ENCODE measurements at places on chromosomes 7 and 10.

GRCh38 chr7:139588632-139589031 lies 65.1 kb downstream of the CLEC2L start:
- DNase-seq = no peak

DNA sequence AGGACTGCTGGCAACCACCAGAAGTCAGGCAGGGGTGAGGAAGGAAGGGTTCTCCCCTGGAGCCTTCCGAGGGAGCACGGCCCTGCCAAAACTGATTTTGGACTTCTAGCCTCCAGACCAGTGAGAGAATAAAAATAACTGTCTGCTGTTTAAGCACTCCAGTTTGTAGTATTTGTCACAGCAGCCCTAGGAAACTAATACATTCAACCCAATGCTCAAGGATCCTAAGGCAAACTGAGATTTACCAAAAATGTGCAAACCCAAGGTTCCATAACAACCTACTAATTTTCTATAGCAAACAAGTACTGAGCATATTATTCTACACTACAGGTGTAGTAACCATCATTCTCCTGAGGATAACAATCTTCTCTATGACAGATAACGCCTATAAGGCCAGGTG lies 18.6 kb downstream of the ARHGAP12 start:
- DNase-seq = no peak

DNA sequence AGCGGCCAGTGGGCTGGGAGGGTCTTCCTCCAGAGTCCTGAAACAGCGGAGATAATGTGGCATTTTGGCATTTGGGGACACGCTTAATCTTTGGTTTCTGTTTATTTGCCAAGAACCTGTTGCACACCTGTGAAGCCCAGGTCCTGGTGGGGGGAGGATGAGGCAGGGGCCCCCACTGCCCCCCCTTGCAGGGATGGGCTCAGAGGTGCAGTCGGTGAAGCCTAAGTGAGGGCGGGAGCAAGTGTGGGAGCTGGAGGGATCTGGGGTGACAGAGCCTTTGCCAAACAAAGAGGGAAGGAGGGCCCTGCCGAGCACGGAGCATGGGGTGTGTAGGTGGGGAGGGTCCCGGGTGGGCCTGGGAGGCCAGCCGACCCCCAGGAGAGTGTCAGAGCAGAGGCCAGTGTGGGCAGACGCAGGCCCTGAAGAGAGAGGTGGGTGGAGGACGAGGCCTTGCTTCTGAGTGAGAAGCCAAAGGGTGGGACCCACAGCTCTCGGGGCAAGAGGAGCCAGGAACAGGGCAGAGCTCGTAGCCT lies 62.1 kb upstream of the ADGRA1 start:
- DNase-seq = no peak

DNA sequence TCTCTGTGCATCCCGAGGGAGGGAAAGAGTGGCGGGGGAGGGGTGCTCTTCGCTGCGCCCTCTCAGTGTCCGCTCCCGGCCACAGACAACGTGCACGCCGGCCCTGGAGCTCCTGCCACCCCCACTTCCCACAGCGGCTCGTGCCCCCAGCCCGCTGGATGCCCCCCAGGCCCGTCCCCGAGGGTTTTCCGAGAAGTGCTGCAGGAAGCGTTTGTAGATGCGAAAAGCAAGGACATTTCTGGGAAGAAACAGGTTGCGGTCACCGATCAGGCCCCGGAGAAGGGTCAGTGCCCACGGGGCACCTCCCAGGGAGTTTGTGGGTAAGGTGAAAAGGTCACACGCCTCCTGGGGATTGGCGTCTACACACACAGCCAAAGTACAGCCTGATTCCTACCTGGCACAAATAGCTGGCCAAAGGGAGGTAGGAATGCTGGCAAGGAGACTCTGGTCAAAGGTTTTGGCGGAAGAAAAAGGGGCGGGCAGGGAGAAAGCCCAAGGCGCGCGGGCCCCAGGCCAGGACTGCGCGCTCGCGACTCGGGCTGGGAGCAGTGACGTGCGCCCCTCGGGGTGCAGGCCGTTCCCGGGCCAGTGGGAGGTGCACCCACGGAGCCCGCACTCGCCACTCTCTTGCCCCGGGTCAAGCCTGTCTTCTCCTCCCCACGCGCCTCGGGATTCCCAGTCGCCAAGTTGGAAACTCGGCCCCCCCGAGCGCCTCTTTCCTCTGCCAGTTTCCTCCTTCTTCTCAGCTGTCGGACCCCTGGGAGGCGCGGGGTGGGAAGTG lies 1.5 kb upstream of the NRP1 start:
- no peak for DNase-seq

DNA sequence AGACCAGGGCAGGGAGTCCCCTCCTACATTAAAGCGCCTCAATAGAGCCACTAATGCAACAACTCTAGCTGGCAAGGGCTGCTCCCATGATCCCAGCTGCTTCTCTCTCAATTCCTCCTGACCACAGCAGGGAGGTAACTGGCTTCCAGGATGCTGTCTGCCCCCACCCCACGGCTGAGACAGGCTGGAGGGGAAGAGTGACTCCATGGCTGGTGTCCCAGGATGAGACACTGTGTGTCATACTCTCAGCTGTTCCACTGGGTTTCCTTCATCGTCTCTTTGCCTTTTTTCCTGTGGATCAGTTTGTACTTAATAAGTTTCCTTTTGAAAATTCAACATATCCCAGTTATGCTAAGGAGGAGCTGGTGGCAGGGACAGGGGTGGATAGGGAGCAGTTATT lies 27.7 kb upstream of the MYH16 start:
- DNase-seq = no peak

GRCh38 chr10:3135006-3135405 lies 37.6 kb downstream of the PITRM1 start:
- no peak for DNase-seq

DNA sequence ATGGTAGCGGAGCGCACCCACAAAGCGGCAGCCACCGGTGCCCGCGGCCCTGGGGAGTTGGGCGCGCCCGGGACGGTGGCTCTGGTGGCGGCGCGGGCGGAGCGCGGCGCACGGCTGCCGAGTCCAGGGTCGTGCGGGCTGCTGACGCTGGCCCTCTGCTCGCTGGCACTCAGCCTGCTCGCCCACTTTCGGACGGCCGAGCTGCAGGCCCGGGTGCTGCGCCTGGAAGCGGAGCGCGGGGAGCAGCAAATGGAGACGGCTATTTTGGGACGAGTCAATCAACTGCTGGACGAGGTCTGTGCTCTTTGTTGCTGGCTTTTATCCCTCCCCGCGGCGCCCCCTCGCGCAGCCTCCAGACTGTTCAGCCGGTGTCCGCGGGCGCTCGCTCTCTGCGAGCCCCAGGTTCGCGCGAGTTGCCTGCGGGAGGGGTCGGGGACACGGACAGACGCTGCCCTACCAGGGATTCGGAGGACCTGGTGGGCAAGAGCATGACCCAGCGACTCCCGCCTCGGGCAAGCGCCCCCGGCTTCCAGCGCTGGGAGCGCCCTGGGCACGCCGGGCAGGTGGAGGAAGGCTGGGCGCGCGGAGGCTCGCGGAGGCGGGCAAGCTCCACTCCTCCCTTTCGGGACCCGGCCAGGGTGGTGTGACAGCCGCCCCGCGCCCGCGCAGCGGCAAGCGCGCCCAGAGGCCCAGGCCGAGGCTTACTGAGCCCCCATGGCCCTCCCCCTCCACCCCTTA lies 887 bp downstream of the COL13A1 start:
- DNase-seq = no peak

GRCh38 chr10:98097616-98098015 lies 36.8 kb upstream of the R3HCC1L start:
- no peak for DNase-seq

DNA sequence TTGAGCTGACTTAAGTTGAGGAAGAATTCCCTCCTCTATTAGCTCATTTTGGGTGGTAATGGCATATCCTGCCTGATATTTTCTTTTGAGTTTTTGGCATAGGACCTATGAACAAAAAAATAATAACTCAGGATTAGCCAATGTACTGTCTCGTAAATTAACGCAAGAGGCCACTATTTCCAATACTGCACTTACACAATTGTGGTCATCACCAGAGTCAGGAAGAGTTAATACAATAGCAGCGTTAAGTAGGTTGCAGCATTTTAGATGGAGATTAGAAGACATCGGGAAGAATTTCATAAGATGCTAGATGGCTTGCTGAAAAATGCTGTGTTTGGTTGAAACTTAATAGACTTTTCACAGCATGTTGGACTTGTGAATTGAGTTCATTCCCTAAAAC lies 36.4 kb downstream of the ANTXRL start:
- no peak for DNase-seq

DNA sequence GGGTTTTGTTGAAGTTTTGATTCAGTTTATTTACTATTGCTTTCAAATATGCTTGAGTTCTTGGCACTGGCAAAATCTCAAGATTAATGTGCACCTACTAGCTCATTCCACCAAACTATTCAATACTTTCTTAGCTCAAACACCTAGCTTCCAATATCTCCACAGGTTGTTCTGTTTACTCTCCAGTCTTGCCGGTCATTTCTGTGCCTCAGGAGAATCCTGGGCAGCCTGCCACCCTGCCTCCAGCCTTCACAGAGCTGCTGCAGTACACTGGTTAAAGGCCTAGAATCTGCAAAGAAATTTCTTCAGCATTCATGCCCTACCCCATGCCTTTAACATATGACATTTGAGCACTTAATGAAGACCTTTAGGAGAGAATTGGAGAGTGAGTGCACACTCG lies 4.0 kb upstream of the TMEM106B start:
- no peak for DNase-seq

DNA sequence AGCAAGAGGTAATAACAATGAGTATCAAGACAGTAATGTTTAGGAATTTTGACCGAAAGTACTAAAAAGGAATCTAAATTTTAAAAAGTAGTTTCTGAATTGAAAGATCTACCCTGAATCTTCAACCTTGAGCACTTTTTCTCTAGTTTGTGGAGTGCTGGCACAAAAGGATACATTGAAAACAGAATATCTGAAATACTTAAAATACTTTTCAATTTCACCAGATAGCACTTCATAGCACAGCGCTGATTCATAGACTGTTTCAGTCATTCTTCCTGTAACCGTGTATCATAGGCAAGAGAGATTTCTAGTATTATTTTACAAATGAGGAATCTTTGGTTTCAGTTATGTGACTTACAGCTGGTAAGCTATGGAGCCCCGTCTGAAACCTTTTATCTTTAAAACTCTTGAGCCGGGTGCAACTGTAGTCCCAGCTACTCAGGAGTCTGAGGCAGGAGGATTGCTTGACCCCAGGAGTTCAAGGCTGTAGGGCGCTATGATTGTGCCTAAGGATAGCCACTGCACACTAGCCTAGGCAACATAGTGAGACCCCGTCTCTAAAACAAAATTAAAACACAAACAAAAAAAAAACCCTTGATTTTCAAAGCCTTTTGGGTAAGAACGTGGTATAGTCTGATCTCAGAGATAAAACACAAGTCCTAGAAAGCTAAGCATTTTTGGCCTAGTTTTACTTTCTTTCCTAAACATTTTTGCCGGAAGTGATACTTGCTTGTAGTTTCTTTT lies 35.1 kb downstream of the FHIP2A start:
- no peak for DNase-seq

DNA sequence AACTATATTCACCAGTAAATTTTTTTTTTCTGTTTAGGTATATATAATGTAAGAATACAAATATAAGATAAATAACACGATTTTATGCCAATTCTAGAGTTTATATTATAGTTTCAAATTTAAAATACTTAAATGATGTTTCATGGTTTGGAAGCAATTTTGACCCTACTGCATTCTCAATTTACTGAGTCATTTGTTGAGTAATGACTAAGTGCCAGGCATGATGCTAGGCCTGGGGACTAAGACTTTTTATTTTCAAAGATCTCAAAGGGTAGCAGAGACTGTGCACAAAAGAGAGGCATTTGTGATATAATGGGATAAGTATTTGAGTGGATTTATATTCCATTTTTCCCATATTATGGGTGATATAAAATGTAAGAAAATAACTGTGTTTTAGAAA lies 78.9 kb upstream of the SMIM30 start:
- DNase-seq = no peak

DNA sequence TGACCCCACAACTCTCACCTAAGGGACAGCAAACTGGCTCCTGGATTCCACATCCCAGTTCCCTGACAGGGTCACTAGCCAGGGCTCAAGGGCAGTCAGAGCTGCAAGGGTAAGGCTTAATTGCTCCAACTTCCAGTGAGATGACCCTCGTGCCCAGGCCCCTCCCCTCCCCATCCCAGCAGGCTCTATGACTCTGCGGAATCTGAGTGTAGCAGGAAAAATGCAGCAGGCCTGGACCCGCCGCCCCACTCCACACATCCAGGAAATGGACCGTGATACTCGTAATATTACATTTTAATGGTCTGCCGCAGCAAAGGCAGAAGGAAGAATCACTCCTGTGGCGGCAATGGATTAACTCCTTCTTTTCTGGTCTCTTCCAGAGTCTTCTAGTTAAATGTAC lies 91.7 kb upstream of the CHST15 start:
- no peak for DNase-seq

DNA sequence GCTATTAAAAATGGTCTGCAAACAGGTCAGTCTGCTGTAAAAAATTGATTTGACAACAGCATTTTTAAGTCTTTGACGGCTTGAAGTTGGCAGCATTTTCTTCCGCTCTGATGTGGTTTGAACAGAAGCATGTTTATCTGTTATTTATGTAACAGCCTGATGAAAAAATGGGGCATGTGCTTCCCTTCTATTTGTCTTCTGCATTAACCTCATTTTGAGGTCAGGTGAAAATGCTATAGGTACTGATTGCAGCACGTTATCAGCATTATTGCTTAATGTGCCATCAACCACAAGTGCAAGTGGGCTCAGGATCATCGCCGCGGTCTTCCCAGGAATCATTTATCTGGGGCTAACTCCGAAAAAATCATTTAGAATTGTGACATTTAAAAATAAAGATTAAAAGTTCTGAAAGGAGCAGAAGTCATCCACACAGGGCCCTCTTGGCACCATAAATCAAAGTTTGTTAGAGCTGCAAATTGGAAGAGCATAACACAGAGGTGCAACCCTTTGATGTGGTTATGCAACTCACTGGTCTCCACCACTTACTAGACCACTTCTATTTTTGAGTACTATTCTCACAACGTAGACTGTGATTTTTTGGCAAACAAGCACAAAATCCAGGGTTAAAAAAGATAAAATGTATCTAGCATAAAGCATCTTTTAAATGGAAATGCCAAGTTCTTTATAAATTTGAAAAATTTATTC lies 307.7 kb downstream of the MDFIC start:
- no peak for DNase-seq

- DNase-seq = no peak
Measured at GRCh38 chr7:117951285-117951684, 78.0 kb upstream of the CTTNBP2 start.

DNA sequence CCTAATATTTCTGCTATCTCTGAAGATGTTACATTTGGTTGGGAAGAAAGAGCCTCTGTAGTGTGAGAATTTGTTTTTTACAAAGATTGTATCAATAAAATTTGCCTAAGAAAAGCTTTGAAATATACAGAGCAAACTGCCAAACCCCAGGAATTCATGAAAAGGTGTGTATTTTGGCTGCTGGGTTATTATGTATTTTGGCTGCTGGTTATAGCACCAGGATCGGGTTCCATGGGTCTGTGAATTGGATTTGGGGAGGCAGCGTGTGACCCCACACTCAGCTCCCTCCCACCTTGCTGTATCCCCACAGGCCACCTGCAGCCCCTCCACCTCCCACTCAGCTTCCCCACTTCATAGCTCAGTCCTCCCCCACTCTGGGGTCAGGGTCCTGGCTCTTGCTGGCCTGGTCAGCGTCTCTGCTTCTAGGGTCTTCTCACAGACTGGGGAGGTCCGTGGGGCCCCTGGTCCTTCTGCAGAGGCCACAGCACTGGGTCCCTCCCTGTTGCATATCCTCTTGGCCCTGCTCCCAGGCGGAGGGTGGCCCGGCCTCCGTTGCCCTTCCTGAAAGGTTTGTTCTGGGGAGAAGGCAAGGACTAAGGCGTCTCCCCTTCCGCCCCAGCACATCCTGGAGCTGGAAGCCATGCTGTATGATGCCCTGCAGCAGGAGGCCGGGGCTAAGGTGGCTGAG lies 24.0 kb upstream of the DPYSL4 start:
- DNase-seq = no peak

All from hematopoietic multipotent progenitor cell treated with erythropoietin and hydrocortisone succinate and interleukin-3 and kit ligand, for 17 days (in vitro differentiated cells).